ENCODE measurements at places on chromosomes 1 and 21.

- DNase-seq: no peak
Measured at GRCh38 chr1:219587801-219588561, 24.9 kb downstream of the ZC3H11B start.

DNA sequence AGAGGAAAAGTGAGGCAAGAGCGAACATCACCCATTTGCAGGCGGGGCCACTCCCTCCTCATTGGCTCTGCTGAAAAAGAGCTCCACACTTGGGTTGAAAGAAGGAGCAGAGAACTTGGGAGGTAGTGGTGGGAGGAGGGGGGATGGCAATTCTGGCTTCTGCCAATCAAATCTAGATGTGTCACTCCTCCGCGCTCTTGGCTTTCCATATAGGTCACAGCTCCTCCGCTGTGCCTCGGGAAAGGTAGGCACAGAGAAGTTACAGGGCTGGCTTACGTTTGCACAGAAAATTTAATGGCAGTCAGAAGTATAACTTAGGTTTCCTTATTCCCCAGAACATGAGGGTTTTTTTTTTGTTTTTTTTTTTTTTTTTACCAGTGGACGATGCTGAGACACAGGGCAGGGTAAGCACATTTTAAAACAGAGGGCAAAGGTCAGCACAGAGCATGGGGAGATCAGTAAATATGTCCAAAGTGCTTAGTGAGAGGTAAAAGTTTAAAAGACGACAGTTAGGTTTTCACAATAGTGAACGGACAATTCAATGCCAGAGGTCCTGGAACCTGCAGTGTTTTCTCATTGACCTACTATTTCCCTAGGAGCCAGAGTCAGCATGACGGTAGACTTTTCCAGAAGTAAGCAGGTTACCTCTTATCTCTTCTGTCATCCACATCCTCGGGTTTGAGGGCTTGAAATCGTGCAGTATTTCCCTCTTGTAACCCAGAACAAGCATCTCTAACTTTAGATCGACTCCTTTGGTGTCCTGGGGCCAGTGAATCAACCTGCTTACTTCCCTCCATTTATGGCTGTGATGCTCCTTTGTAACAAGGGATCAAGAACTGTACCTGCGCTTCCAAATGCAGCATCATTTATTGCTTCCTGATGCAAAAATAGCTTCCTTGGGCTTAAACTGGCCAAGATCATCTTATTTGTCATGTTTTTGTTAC, 258.9 kb upstream of the PROX1 start:
- no peak for DNase-seq

DNA sequence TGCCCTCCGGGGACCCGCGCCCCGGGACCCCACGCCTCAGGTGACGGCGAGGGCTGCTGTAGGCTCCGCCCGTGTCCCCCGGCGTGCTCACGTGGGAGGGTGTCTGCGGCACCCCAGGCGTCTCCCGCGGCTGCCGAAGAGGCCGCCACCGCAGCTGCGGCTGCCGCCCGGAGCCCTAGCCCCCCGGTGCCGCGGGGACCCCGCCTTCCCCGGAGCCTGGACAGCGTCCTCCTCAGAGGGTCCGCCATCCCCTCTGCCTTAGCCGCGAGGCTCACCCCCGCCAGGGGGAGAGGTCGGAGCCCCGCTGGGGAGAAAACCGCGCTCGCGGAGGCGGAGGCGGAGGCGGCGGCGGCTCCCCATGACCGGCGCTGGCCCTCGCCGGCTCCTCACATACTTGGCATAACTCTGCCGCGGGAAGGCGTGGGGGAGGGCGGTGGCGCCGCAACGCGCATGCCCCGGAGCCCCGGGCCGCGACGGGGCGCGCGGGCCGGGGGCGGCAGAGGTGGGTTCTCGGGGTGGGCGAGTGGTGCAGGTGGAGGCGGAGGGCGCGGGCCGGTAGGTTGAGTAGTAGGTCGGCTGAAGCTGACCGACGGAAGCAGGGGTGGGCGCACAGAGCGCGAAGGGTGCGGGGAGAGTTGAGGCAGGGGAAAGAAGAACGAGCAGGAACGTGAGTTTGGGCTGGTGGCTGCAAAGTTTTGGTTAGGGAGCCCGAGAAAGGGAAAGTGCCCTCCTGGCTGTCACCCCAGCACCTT, 700 bp upstream of the SYDE2 start:
- peak; percentile 40 for DNase-seq

- DNase-seq: no peak
Measured at GRCh38 chr1:8914466-8914865, 31.2 kb upstream of the CA6 start.

DNA sequence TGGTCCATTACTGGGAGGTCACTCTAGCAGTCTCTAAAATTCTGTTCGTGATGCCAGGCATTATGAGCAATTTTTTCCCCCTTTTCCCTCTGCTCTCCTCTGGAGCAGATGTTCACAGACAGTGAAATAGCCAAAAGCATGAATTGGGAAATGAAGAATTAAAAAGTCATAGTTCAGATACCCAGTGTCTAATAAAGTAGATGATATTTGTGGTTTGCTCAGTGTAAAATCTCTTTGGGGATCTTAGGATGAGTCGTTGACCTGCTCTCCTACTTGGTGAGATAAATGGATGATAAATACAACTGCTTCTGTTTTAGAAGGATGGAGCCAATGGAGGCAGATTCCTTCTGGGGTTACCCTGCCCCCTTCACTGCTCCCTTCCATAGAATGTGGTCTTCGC, 56.3 kb downstream of the KIAA0040 start:
- no peak for DNase-seq

- no peak for DNase-seq
Measured at GRCh38 chr1:52955129-52955970, 28.3 kb downstream of the SCP2 start.

DNA sequence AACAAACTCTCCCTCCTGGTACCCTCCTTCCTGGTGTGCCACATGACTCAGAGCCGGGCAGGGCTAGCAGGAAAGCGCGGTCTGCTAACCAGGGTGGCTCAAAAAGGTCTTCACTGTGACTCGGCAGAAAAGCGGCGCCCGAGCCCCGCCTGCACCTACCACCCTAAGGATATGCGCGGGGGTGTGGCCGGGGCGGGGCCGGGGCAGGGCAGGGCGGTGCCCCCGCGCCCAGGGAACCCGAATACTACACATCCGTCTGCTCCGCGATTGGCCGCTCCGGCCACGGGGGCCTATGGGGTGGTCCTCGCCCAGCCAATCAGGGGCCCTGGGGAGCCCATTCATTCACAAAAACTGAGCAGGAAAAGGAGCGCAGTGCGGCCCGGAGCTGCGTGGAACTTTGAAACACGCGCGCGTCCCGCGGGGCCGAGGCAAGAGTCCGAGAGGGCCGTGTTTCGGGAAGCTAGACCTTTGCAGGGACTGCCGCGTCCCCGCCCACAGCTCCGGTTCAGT, 1.7 kb downstream of the LRP8 start:
- DNase-seq: peak; percentile 85

DNA sequence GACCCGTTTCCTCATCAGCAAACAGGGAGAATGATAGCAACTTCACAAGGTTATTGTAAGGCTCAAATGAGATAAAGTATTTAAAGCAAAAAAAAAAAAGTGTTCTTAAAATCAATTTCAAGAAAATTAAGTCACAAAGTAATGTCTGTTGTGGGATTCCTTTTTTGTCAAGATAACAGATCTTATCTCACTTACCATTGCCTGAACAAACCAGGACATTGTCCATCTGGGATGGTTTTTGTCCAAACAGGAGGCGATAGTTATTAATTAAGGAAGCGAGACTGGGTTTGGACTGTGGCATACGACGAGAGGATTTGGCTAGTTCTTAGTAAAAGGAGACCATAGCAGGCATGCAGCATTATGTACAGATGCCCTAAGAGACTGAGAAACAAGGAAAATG, 458.4 kb downstream of the SMYD3 start:
- no peak for DNase-seq

DNA sequence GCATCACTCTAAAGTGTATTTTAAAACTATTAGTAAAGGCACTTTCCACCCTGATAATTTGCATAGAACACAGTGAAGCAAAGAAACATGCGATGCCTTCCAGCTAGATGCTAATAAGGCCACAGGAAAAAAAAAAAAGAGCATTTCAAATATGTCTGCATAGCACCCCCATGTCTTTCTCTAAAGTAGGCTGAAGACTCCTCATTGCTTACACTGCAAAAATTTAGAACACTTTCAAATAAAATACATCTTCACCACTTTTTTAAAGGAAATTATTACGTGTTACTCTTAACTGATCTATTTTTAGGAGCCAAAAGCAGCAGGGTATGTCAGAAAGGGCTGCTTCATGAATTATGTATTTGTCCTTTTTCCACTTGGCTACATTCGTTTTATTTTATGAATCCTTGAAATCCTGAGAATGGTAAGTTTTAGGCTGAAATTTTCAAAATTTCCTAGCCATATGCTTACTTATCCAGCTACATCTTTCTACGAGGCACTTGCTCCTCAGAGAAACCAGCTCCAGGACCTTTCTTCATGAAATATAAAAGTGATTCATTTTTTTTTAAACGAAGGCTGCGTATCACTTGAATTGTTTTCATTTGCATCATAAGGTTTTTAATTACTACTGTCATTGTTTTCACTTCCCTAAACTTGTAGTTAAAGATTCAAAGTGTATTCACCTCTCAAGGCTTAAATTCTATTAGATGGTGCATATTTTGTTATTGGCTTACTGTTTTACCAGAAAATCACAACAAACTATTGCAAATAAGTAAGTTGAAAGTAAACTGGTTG, 513.0 kb downstream of the PTPRC start:
- no peak for DNase-seq

- DNase-seq: no peak
Measured at GRCh38 chr1:203178821-203179666, 3.4 kb upstream of the MYBPH start.

DNA sequence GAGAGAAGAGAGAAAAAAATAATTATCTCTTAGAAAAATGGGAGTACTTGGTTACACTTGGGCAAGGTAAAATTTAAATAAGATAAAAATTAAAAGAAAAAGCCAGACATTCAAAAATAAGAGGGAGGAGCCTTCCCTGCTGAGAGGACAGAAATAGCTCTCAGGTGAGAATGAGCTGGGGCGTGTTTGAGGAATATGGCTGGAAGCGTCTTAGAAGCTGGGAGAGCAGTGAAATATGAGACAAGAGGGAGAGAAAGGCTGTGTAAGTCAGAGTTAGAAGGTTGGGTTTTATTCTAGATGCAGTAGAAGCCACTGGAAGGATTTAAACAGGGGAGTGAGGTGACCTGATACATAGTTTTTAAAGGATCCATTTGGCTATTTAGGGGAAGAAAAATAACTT, 154.2 kb upstream of the L1TD1 start:
- DNase-seq: no peak

GRCh38 chr1:201374364-201374763, 3.1 kb downstream of the TNNT2 start:
- DNase-seq: no peak

DNA sequence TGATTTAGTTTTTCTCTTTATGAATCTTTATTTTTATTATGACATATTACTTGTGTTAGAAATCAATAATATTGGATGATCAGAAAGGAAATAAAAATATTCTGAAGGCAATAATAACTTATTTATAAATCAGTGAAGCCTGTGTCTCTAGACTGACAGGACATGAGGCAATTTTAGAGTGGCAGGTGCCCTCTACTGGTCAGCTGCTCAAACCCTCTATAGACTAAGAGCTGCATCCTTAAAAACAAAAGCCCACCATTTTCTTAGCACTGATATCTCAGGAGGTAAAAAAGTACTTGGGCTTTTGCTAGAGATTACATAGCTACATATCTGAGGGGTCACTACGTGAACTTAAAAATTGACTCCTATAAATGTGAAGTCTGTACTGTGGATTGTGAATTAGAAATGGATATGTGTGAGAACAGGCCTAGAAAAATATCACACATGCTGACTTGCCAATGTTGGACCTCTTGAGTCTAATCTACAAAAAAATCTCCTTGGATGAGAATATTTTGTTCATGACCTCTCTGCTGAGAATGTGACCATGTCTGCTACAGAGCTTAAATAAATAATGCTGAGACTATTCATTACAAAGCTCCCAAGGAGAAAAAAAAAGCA, 597.9 kb upstream of the ADAMTS5 start:
- DNase-seq: no peak

DNA sequence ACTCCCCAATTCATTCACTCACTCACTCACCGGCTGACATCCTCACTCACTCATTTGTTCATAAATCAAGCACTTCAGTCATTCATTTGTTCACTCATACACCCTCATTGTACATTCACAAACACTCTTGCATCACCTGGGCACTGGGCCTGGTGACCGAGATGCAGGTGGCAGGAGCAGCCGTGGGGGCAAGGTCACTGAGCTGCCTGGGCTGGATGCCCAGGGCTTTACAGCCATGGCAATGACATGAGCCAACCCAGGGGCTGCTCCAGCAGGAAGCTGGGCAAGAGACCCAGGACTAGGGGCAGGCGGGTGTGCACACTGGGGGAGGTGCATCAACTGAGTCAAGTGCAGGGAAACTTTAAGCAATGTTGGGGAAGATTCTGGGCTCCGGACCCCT, 113.6 kb upstream of the IGSF21 start:
- no peak for DNase-seq

- no peak for DNase-seq
Measured at GRCh38 chr1:43605157-43605556, 44.8 kb upstream of the KDM4A start.

- no peak for DNase-seq
Measured at GRCh38 chr21:43608225-43608624, 51.1 kb downstream of the HSF2BP start.

GRCh38 chr1:176201568-176201967, 5.5 kb downstream of the COP1 start:
- no peak for DNase-seq

DNA sequence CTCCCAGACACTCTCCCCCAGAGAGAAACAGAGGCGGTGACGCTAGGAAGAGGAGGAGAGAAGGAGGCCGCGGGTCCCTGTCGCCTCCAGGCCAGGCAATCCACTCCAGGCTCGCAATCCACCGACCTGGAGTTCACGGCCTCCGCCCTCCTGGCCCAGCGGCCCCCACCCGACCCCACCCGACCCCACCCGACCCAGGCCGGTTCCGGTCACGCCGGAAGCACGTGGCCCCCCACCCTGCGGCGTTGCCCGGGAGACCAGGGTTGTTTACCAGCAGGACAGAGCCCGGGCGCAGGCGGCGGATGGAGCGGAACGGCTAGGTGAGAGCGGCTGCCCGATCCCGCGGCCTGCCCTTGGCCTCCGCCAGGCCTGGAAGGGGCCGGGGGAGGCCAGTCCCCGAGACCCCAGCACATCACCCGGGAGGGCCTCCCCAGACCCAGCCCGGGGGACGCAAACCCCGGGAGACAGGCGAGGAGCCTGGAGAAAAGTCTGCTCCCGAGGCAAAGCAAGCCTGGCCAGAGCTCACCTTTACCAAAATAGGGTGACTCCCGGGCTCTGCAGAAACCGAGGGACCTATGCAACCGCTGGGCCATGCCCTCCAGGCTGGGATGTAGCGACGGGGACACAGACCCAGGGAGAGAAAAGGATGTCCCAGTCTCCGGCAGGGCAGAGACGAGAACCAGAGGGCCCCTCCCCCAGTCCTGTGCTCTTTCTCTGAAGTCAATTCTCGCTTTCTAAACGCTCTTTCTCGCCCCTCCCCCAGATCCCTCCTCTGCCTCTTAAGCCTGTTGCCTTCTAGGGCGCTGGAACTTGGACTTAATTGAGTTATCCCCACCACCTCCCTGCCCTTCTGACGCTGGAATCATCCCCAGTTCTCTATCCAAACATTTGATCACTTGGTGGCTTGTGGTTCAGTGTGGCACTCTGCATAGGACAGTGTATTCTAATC, at the start of the genes PLA2G2C and UBXN10:
PLA2G2C (minus strand) TSS at position 685 of the 949 bp plus-strand sequence. CDS start 9,155 bp downstream, outside the sequence.
UBXN10 (plus strand) TSS at position 263 of the 949 bp plus-strand sequence. CDS start 4,466 bp downstream, outside the sequence.
- no peak for DNase-seq

GRCh38 chr1:192010406-192010805, 147.9 kb upstream of the RGS18 start:
- DNase-seq: no peak

Measured in stimulated activated CD8-positive, alpha-beta memory T cell treated with anti-CD3 and anti-CD28 coated beads, Interleukin-4, amount 100 ng/mL, for 4 hours (primary cell).